Stimulated activated CD8-positive, alpha-beta memory T cell treated with anti-CD3 and anti-CD28 coated beads, Interleukin-12 subunit alpha, Interleukin-12 subunit beta, amount 100 ng/mL, for 1 hour (primary cell): ENCODE measurements at places on chromosomes 1 and 21.

DNA sequence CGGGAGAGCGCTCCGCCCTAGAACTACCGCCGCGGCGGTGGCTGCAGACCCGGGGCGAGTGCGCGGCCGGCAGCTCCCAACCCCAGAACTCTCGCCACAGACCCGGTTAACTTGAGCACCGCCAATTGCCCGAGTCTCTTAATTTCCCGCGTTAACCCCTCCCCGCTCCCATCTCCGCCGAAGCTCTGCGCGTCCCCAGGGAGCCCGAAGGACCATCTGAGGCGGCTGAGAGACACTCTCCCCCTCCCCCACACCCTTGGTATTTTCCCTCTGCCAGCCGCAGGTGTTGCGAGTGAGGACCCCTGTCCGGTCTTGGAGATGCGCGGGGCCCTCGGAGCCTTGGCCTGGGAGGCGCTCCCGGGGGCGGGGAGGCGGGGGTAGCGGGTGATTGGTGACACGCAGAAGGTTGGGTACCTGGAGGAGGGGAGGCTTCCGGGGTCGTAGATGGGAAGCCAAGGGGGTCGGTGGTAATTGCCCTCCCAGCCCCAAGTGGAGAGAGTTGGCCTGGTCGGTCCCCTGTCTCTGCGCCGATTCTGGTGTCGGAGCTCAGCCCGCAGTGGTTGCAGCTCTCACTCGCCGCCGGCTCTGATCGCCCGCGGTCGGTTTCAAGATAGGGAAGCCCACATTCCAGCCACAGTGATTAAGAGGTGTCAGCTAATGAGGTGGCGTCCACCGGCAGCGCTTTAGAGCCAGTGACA is 858 bp upstream of the SUSD4 start:
- no peak for DNase-seq

- DNase-seq: no peak
These were observed 257.2 kb downstream of the LRRC7 start for GRCh38 chr1:69824932-69825331.

- DNase-seq: no peak
These were observed 41.9 kb downstream of the MPZL1 start for GRCh38 chr1:167763525-167764220.

GRCh38 chr1:165169028-165169427 is 187.5 kb downstream of the LMX1A start:
- no peak for DNase-seq

DNA sequence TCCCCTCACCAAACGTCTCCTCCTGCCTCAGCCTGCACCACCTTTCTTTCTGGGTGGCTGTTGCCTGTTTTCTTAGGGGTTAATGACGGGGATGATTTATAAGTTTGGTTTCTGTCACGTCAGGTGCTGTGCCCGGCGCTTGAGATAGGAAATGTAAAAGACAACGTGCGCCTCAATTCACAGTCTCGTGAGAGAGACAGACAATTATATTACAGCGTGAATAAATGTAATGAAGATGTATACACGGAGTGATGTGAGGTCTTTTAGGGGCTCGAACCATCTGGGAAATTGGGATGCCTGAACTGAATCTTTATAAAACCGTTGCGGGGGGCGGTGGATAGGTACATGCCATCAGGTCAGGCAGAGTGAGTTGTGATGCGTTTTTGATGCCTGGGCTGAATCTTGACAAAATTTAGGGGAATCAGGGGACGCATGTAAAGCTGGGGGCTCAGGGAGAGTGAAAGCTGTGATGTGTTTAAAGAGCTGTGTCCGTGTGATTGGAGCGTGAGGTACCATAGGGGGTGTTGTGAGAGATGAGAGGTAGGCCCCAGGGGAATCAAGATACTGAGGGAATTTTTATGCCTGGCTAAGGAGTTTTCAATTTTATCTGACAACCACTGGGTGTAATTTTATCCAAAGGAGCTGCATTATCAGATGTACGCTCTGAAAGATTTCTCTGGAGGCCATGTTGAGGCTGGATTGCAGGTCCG is 831 bp downstream of the TIPRL start:
- DNase-seq: no peak

GRCh38 chr1:223887747-223888418 is 42.1 kb upstream of the TP53BP2 start:
- no peak for DNase-seq

GRCh38 chr1:178518894-178519293 is 6.0 kb downstream of the TEX35 start:
- DNase-seq: no peak

GRCh38 chr1:159952932-159953331 is 1.1 kb downstream of the SLAMF9 start:
- DNase-seq: no peak

- no peak for DNase-seq
These were observed 26.8 kb downstream of the TMEM201 start for GRCh38 chr1:9615316-9616063.

DNA sequence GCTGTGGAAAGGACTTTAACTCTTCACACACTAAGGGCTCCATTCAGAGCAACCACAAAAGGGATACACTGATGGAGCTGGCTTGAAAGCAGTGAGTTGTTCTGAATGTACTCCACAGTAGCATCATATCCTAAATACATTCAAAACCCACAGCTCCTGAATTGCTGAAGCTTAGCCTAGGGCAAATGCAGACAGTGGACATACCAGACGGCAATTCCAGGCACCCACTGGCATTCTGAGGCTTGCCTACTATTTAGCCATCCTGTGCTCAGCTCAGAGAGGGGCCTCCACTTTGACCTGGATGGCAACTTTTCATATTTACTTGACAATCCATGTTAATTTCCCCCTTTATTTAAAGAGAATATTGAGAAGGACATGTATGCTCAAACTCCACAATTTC is 303.5 kb downstream of the NTNG1 start:
- DNase-seq: no peak

DNA sequence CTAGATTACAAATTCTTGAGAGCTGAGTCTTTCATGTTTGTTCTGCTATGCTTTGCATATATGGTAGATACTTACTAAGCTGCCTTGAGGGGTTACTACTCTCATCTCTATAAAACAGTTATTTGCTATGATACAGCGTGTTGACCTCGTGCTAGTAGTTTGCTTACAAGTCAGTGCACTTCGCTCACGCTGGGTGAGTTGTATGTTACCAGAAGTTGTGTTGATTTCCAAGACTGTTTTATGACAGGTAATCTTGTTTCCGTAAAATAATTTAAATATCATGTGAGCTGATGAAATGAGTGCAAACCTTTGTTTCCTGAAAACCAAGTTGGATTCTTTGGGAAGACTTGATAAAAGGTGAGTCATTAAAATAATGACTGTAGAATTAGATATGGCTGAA is 7.3 kb downstream of the MRPS6 start:
- no peak for DNase-seq

DNA sequence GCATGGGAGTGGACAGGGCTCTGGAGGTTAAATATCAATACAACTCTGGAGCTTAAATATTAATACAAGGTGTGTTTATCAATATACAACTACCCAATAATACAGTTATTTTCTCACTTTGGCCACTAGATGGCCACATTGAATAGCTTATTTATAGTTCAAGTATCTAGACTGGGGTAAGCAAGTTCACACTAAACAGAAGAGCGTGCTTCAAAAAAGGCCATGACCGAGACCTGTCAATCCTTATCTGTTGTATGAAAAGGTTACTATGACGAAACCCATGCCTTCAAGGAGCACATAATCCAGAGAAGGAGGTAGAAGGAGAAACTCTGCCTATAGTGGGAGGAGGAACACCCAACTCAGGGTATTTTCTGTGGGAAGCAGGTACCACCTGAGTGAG is 29.1 kb downstream of the CHML start:
- DNase-seq: no peak

GRCh38 chr1:36497207-36497606 is 14.5 kb upstream of the CSF3R start:
- no peak for DNase-seq

DNA sequence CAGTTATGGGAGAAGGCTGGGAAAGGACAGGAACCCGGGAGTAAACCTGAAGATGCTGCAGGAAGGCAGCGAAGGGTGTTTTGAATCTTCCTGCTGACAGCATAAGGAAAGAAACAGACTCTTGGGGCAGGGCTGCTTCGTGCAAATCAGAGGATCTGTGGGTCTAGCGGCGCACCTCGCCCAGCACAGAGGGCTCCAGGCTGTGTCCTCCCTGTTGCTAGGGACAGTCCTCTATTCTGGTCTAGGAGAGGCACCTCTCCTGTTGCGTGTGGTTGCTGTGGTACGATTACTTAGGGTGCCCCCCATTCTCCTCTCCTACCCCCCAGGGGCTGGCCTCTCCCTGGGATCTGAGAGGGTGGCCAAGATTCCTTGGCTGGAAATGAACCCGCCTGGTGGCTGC is 11.4 kb downstream of the C2CD2 start:
- DNase-seq: no peak

- no peak for DNase-seq
These were observed 2.2 kb downstream of the ESRRG start for GRCh38 chr1:216721062-216721461.

- no peak for DNase-seq
These were observed 68.4 kb downstream of the LUZP1 start for GRCh38 chr1:23100074-23100748.

GRCh38 chr1:72636631-72637030 is 354.3 kb upstream of the NEGR1 start:
- no peak for DNase-seq

- DNase-seq: no peak
These were observed 357.1 kb downstream of the LTN1 start for GRCh38 chr21:28635541-28635940.

GRCh38 chr1:26546375-26546774 is 16.8 kb downstream of the RPS6KA1 start:
- no peak for DNase-seq

GRCh38 chr1:30378003-30378596 is 345.3 kb downstream of the MATN1 start:
- DNase-seq: no peak

DNA sequence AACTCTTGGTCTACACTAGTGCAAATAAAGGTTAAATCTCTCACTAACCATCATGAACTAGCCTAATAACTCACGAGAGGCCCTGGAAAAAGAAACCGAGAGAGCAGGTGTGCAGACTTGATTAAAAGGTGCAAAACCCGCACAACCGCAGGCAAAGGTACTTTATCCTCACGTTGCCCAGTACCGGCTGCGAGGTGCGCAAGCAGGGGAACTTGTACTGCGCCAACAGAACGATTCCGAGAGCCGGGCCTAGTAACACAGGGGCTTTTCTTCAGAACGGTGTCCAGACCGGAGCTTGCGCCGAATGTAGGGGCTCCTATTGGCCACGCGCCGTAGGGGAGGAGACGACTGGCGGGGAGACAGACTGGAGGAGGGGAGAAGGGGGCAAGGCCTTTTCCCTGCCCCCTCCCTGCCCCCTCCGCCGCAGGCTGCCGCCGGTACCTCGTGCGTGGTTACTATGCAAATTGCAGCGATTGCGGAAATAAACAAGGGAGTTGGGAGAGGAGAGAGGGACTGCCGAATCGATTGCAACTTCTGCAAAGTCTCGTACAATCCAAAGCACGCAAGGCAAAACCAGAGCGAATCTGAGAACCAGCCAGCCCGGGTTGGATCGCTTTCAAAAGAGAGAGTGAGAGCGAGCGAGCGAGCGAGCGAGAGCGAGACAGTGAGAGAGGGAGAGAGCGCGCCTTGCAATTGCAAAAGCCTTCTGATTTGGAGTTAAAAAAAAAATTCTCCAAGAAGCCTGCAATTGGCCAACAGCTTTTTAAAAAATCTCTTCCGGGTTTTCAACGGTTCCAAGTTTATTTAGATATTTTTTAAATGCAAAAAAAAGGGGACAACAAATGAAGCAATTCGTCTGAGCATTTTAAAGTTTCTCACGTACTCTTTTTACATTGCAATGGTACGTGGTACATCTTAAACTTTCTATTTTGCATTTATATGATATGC is 5.4 kb upstream of the NFIA start:
- peak; percentile 62 for DNase-seq

DNA sequence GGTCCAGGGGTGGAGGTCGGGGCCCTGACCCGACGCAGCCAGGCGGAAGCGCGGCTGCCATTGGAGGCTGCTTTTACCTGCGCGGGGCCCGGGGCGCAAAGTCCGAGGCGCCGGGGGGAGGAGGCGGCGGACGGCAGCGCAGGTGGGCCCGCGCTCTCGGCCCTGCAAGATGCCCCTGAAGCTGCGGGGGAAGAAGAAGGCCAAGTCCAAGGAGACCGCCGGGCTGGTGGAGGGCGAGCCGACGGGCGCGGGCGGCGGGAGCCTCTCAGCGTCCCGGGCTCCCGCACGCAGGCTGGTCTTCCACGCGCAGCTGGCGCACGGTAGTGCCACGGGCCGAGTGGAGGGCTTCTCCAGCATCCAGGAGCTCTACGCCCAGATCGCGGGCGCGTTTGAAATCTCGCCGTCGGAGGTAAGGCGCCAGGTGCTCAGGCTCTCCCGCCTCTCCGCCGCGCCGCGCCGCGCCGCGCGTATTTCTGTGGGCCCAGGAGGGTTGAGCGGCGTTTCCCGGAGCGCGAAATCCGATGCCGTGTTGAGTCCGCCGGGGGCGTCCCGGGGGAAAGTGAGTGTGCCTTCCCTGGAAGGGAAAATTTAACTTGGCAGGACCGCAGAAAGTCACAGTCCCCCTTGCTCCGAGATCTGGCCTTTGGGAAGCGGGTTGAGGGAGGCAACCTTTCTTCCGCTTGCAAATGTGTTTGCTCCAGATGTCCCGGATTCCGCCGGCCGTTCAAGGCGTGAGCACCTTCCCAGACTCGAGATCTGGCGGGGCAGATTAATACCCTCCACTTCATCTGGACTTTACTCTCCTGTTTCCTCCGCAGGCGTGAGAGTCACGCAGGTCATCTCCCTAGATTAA is at the start of gene GIPC2:
Gene GIPC2 (plus strand): TSS at position 41 of the 853 bp plus-strand sequence. CDS start 129 bp downstream, at position 170.
- no peak for DNase-seq

GRCh38 chr1:23807453-23807852 is 6.9 kb upstream of the GALE start:
- DNase-seq: no peak

DNA sequence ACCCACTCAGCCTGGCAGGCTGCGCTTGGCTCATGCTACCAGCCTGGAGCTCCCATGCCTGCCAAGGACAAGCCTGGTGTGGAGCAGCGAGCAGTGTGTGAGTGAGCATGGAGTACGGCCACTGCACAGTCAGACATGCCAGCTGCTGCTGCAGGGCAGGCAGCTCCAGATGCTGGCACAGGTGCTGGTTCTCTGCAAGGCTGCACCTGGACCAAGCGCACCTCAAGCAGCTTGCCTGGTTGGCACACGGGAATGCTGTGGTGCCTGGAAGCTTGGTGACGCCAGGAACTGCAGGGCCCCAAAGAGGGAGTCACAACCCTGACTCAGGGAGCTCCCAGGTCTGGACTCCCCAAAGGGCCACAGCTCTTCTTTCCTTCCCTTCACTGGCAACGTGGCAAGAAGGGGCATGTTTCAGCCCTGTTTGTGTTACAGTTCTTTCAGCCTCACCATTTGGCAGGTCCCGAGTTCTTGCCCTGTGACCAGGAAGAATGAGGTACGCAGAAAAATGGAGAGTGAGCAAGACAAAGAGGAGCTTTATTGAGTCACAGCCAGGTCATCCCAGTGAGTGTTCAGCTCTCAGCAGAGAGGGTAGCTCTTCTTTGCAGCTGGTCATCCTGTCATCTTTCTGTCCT is 26.1 kb downstream of the ACOT7 start:
- DNase-seq: no peak

GRCh38 chr1:36513676-36514473 is 31.2 kb upstream of the CSF3R start:
- DNase-seq: no peak
